Skeletal muscle cell (primary cell): ENCODE measurements at places on chromosomes 6 and 20.

- no peak for DNase-seq
Measured at GRCh38 chr6:133187657-133188453, 53.3 kb upstream of the EYA4 start.

- no peak for DNase-seq
Measured at GRCh38 chr6:164273491-164273890, 859.0 kb downstream of the QKI start.

DNA sequence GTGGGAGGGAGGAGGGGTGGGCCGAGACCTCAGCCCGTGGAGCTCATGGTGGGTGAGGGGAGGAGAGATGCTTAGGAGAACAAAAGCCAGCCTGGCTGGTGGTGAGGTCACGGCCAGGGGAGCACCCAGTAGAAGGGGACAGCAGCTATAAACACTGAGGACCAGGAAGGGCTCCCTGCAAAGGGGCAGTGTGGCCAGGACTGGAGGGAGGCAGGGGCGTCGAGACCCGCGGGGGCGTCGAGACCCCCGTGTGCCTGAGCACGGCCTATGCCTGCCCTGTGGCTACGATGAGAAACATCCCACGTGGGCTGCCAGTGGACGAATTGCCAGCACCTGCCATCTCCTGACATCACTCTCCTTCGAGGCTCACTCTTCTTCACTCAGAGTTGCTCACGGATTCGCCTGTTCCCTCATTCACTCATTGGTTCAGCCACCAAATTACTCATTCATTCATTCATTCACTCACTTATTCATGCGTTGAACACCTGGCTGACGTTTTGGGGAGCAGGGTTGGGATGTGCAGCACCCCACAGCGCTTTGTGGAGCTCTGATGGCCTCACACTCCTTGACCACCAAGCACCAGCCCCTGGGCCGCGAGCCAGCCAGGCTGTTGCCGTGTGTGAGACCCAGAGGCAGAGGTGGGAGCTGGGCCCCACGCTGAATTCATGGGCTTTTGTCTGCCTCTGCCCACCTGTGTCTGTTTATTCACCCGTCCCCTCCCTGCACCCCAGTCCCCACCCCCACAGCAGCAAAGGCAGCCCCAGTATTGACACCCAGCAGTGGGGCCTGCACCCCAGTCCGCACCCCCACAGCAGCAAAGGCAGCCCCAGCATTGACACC, 61.2 kb upstream of the BHLHE23 start:
- no peak for DNase-seq

DNA sequence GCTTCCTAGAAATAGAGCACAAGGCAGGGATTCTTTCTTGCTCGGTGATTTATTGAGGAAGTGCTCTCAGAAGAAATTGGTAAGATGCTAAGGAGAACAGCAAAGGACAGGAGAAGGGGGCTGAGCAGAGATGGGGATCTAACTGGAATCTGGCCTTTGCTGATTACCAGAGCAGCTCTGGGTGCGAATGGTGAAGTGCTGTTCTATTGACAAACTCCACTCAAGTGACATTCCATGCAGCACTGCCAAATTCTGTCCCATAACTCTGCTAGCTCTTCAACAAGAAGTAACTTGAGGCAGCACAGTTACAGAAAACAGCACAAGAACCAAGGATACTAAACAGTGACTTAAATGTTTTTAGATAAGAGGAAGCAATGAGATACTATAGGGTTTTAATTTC, 13.8 kb upstream of the ANKEF1 start:
- no peak for DNase-seq

DNA sequence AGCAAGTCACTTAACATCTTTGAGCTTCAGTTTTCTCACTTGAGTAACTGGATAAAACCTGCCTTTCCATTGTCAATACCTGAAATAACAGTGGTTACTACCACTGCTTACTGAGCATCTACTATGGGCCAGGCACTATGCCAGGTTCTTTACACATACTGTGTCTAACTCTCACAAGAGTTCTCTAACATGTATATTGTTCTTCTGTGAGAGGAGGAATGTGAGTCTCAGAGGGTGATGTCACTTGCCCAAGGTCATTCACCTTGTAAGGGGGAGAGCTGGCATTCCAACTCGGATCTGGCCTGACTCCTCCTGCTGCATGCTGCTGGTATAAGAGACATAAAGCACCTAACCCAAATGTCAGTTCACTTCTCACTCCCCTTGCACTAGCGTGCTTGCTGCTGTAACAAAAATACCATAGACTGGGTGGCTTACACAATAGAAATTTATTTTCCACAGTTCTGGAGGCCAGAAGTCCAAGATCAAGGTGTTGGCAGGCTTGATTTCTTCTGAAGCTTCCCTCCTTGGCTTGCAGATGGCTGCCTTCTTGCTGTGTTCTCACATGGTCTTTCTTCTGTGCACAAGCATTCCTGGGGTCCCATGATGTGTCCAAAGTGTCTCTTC, 21.9 kb upstream of the SGK2 start:
- DNase-seq, result no peak

DNA sequence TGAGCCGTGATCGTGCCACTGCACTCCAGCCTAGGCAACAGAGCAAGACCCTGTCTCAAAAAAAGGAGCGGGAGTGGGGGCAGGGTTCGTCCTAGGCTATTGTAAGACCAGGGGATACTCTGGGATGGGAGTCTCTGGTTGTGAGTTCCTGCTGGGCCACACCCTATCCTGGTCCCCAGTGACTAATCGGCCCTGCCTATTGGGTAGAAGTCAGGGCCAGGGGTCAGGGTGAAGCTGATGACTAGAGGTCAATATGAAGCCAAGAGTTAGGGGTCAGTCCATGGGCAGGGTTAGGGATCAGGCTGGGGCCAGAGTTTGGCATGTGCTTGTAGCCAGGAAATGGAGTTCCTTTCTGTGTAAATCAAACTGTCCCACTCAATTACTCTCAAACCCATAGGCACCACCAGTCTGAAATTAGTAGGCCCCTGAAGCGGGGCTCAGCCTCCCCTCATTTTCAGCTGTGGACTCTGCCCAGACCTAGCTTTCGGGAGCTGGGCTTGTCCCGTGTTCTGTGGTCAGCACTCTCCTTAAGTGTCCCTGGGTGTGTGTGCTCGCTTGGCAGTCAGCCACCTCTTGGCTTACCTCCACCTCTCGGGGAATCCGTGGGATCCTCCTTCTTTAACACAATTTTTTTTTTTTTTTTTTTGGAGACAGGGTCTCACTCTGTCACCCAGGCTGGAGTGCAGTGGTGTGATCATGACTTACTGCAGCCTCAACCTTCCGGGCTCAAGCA, 1.8 kb downstream of the HSPA12B start:
- DNase-seq, result no peak

DNA sequence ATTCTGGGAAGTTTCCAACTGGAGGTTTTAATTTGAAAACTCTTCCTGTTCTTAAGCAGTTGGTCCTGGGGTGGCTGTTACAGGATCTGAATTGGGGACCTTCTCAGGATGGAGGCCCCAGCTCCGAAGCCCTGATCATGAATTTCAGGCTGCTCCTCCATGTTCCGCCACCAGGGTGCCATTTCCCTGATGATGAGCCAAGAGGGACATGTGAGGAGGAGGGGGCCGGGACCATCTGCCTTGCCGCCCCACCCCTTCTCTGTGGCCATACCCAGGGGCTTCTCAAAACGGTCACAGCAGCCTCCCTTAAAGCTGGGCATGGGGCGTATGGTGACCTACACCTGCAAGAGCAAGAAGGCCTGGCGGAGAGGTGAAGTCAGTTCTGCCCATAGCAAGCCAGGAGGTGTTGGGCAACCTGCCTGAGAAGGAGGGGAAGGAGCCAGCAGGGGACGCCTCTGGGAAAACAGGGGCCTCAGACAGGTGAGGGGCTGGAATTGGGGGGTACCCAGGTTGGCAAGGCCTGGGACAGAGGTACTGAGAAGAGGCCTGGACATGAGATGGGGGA, 3.6 kb upstream of the BAK1 start:
- no peak for DNase-seq

- no peak for DNase-seq
Measured at GRCh38 chr6:32056254-32056653, 18.0 kb downstream of the CYP21A2 start.

DNA sequence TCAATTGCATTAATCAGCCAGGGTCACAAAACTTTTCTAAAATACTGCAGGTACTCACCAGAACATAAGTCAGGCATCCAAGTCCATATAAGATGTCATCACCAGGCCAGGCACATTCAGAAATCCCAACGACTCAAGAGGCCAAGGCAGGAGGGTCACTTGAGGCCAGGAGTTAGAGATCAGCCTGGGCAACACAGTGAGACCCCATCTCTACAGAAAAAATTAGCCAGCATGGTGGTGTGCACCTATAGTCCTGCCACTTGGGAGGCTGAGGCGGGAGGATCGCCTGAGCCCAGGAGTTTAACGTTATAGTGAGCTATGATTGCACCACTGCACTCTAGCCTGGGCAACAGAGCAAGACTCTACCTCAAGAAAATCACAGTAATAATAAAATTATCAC, 278.4 kb upstream of the PLN start:
- DNase-seq, result no peak

- no peak for DNase-seq
Measured at GRCh38 chr20:62519826-62520225, 44.0 kb upstream of the GATA5 start.

GRCh38 chr6:166587631-166588413, 1.3 kb upstream of the RAMACL start:
- no peak for DNase-seq

DNA sequence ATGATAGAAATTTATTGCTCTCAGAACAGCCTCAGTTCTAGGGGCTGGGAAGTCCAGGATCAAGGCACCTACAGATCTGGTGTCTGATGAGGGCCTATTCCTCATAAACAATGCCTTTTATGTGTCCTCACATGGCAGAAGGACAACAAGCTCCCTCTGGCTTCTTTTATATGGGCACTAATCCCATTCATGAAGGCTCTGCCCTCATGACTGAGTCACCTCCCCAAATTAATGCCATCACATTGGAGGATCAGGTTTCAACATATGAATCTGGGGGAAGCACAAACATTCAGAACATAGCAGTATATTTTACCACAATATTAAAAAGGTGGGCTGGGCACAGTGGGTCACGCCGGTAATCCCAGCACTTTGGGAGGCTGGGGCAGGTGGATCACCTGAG, 58.5 kb upstream of the CCN6 start:
- DNase-seq, result no peak

GRCh38 chr6:147709396-147710272, 201.1 kb downstream of the SAMD5 start:
- no peak for DNase-seq

- DNase-seq, result no peak
Measured at GRCh38 chr20:58889334-58889760, 36.8 kb downstream of the GNAS start.
